ENCODE measurements at places on chromosomes 2 and 18.
A peak's percentile ranks its signal among the peaks of the same experiment; 100 is the strongest.

DNA sequence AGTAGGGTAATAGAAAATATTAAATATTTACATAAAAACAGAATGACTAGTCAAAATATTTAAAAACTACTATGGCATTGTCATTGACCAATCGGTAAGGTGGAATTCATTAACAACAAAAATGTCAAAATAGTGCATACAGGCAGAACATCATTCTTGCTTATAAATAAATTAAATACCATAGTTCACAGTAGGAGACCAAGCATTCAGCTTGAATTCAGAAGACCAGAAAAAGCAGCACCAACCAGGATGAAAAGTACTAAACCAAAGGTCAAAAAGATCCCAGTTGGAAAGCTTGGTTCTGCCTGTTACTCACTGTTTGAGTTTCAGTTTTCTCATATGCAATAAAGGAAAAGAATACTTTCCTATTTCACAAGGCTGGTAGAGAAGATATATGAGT is 244.3 kb downstream of the OSR1 start:
- DNase-seq: no peak

GRCh38 chr18:68817584-68817983 is 19.7 kb downstream of the CCDC102B start:
- DNase-seq: no peak

GRCh38 chr2:16386031-16386430 is 279.6 kb downstream of the CYRIA start:
- no peak for DNase-seq

DNA sequence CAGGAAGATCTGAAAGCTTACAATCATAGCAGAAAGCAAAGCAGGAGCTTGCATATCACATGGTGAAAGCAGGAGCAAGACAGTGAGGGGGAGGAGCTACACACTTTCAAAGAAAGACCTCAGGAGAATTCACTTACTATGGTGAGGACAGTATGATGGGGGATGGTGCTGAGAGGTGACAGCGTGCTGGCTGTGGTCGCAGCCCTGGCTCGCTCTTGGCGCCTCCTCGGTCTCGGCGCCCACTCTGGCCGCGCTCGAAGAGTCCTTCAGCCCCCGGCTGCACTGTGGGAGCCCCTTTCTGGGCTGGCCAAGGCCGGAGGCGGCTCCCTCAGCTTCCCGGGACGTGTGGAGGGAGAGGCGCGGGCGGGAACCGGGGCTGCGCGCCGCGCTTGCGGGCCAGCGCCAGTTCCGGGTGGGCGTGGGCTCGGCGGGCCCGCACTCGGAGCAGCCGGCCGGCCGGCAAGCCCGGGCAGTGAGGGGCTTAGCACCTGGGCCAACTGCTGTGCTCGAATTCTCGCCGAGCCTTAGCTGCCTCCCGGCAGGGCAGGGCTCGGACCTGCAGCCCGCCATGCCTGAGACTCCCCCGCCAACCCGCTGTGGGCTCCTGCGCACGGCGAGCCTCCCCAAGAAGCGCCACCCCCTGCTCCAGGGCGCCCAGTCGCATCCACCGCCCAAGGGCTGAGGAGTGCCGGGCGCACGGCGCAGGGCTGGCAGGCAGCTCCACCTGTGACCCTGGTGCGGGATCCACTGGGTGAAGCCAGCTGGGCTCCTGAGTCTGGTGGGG is 131.9 kb upstream of the SPATS2L start:
- no peak for DNase-seq

DNA sequence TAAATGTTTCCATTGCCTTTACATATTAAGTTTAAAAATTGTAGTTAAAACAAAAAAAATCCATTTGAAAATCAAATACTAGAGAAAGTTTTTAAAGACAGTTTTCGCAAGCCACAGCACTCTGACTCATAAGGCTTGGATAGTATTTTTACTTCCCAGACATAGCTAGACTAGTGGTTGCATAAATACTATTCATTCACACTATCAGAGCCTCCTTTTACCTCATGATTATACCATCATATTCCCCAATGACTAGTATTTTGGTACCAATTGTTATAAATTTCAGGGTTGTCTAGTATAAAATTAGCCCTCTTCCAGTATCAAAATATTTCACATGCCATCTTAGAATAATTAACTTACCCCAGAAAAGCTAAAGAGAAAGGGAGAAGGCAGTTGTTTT is 393.5 kb downstream of the ERBB4 start:
- DNase-seq: peak; percentile 9

GRCh38 chr2:118633371-118634018 is 214.0 kb downstream of the EN1 start:
- no peak for DNase-seq

DNA sequence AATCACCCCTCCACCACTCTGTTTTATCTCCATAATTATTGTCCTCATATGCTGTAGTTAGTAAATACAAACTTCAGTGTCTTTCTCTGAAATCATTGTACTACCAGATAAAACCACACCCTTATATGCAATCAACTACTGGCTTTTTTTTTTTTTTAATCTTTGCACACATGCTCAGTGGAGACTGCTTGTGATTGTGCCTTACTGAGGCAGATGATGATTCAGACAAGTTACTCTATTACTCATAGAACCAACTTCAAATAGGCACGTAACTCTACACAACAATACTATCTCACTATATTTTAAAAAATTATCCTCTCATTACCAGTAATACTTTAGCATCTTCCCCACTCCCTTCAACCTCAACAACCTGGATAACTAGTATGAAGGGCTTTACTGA is 1278.4 kb upstream of the PIK3C3 start:
- no peak for DNase-seq

- DNase-seq: peak; percentile 29
Observed at GRCh38 chr2:182447863-182448262, 21.0 kb upstream of the PDE1A start.

GRCh38 chr2:69535817-69536241 is 98.6 kb upstream of the NFU1 start:
- no peak for DNase-seq

GRCh38 chr2:109376115-109376514 is 237.7 kb downstream of the SEPTIN10 start:
- DNase-seq: no peak

Measured in fibroblast of skin of left quadriceps (primary cell).